ENCODE measurements at places on chromosomes 13 and 19.

- no peak for DNase-seq
Measured at GRCh38 chr19:755063-755462, 4.2 kb downstream of the MISP start.

GRCh38 chr13:23160638-23161480, 19.9 kb upstream of the SGCG start:
- no peak for DNase-seq

DNA sequence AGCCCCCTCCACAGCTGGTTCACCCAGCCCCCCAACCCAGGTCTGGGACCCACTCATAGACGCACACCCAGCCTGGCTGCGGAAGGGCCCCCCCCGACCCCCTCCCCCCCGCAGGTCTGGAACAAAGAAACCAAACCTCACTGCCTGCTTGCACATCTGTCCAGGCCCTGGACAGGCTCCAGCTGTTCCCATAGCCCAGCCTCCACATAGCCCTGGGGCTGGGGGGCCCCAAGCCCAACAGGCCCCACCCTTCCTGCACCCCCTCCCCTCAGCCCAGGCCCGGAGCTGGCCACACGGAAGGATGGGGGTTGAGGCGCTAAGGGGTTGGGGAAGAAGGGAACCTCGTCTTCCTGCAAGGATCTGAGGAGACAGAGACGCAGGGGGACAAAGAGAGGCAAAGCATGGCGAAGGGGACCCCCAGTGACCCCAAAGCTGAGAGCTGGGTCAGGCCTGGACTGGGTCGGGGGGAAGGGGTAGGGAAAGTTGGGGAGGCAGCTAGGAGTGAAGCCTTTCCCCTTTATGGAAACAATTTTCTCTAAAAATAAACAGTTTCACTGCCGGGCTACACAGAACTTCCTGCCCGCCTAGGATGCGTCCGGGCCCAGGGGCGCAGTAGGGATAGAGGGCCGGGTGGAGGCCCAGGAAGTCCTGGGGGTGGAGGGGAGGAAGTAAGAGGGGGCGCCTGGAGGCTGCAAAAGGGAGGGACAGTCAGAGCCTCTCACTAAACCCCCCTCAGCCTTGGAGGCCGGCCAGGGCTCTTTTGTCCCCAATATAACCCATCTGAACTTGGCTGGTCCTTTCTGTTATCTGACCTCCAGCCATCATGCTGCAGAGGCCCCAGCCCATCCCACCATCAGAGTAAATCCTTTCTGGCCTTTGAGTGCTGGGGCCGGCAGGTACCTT, 2.4 kb downstream of the KANK2 start:
- no peak for DNase-seq

DNA sequence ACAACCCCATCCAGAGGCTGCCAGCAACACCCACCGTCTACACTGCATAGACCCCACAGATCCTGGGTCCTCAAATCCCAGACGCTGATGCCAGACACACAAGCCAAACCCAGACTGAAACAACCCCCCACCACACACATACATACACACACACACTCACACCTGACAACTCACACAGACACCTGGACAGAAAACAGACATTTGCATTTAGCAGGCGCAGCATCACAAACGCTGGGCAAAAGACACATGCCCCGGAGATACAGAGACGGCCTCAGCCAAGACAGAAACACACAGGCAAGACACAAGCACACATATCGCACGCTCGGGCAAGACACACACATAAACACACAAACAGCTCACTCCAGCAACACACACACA, 1.3 kb downstream of the BBC3 start:
- DNase-seq: no peak

DNA sequence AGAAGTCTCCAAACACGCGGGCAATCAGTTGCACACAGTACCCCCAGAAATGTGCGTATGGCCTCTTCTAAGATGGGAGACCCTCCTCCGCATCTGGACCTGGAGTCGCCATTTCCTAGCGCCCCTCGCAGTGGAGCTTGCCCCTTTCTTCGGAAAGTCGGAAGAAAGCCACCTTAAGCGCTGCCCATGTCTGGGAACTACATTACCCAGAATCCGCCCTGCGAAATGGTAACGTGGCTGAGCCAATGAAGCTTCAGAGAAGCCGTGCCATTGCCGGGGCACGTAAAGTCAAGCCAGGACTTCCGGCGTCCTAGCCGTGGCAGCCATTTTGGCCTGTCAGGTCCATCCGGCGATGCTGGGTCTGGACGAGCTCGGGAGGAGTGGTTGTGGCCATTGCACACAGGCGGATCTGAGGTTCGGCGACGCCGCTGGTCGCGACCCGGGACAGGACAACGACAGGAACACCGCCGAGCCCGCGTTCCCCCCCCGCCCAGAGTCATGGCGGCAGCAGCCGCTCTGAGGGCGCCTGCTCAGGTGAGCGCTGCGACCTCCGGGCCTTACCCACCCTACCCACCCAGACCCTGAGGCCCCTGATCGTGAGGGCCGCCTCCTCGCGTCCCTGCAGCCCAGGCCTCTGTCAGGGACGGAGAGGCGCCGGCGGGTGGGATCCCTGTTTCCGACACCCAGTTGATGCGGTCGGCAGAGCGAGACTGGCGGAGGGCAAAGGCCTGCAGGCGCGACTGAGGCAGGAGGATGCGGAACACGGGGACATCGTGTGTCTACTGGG, at the start of gene ZNF586:
ZNF586 (plus strand) TSS at position 332 of the 787 bp plus-strand sequence; CDS start at position 499, 167 bp downstream.
- DNase-seq: peak; percentile 94

DNA sequence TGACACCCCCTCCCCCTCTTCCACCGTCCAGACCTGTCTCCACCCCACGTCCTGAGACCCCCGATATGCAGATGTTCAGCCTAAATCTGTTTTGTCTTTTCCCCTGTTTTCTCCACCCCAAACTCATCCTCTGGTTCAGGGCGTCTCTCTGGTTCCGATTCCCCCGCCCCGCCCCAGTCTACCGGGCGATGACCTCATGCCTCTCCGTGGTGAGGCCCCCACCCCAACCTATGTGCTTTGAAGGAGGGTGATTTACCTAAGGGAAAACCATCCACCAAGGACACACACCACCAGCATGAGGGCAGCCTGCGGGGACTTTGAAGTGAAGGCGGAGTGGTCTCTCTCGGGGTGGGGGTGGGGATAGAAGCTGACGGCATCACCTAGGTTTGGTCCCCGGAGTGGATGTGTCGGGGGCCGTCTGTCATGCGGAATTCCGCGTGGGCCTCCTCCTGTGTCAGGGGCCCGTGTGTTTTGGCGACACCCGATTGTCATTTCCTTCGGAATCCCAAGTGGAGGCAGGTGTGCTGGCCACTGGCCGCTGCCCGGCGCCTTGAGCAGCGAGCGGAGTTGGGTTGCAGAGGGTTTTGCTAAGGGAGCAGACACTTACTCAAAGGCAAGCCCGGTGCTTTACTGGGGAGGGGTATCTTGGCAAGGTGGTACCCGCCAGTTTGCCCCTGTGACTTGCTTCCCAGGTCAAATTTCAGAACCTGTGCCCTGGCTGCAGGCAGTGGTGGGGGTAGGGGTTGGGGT, 1.4 kb downstream of the FZR1 start:
- no peak for DNase-seq

DNA sequence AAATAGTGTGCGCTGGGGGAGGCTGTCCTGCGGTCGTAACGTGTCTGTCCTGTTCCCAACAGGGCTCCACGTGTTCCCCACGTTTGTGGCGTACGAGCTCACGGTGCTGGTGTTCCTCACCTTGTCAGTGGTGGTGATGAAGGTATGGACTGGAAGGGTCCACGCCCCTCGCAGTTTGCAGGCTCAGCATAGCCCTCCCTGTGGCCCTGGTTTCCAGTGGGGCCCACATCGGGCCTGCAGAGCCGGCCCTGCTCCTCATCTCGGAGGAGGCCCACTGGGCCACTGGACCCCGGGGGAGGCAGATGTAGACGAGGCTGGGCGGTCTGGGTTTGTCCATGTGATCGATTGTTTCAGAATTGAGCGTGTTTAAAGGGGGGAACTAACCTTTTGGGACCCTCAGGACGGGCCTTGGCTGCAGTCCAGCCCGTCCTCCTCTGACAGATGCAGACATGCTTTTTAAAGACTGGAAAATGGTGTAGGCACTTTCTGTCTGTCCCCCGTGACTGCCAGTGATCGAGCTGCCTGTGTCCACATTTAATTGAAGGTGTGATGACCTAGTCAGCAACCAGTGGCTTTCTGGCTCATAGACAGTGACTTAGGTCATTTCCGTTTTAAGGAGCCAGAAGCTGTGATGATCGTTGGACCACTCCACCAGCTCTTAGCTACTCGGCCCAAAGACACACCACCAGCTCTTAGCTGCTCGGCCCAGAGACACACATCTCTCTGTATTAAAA, 37.1 kb upstream of the TFDP1 start:
- no peak for DNase-seq

DNA sequence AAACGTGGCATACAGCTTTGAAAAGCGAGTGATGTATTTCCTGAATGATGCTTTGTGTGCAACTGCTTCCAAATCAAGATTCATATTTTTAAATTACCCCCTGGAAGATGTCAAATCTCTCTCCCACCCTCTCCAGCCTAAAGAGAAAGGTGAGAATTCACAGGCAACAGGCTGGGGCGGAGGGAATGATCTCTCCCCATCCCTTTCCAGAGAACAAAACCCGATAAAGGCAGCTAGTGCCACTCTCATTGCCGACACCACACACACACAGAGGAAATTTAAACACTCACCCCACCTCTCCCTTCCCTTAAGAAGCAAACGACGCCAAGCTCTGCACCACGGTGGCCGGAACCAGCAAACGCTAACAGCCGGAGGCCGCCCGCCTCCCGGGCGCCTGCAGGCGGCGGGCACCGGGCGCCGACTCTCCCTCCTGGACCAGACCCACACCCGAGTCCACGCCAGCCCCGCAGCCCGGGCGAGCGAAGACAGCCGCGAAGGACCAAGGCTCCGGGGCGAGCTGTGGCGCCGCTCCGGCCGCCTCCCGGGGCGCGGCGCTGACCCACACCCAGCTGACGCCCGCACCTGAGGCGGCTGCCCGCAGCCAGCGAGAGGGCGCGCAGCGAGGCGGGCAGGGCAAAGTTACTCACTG, 477 bp downstream of the LNX2 start:
- no peak for DNase-seq

DNA sequence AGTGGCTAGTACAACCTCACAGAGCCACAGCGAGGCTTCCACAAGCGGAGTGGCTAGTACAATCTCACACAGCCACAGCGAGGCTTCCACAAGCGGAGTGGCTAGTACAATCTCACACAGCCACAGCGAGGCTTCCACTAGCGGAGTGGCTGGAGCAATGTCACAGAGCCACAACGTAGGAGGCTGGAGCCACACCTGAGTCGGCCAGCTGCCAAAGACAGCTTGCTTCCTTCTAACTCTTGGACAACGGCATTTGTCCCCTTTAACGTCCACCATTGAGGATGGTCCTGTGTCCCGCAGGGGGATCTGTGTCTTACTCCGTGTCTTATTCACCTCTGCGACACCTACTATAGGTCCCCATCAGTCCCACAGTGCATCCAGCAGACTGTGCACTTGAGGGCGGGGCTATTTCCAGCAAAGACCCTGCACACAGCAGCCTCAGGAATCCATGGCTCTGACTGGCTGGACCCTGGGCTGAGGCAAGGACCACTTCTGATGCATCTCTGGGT, 3.7 kb downstream of the ZNF787 start:
- no peak for DNase-seq

DNA sequence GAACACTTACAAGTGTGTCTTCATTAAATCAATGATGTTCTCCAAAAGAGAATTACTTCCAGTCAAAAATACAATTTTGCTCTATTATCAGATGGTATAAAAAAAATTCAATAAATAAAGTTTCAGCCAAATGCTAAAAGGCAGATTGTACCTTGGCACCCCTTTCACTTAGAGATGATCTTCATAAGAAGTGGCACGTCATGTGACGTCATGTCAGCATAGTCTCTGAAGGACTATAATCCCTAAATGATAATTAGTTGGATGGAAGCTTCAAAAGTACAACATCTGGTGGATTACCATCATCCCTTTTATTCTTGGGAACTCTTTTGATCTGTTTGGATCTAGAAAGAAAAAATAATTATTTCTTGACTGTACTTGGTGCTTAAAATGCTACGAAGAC, 335.5 kb upstream of the EDNRB start:
- no peak for DNase-seq

GRCh38 chr19:13610039-13610691, 103.9 kb upstream of the CACNA1A start:
- no peak for DNase-seq

- no peak for DNase-seq
Measured at GRCh38 chr19:54026656-54027055, 35.2 kb downstream of the CACNG6 start.

DNA sequence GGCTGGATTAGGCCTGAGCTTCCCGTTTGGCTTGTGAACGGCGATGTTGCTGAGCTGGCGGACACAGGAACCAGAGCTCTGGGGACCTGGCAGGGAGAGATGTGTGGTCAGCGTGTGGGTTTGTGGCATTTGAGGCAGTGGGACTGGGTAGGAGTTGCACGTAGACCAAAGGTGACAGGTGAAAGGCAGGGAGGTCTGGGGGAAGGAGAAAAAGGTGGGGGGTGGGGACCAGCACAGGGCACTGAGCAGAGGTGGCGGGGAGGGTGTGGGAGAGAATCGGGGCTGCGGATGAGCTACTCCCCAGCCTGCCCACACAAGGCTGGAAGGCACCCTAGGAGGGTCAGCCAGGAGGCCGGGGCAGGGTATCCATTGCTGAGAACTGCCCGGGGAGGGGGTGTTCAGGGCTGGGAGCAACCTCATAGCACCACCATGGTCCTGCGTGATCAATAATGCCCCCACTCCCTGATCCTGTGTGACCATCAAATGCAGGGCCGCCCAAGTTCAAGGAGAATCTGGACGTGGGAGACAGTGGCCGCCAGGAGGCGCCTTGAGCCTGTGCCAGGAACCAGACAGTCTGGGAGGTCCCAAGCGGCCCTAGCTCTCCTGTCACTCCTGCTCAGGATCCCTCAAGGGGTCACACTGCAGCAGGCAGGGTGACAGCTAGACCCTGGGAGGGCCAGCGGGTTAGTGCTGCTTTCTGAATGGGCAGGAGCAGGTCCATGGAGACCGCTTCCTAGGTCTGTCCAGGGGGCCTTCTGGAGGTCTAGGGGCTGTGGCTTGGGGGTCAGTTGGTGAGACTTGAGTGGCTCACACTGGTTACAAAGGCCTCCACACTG, 12.8 kb upstream of the SELENOW start:
- no peak for DNase-seq

- DNase-seq: no peak
Measured at GRCh38 chr19:4369888-4370260, 26.5 kb downstream of the MPND start.

DNA sequence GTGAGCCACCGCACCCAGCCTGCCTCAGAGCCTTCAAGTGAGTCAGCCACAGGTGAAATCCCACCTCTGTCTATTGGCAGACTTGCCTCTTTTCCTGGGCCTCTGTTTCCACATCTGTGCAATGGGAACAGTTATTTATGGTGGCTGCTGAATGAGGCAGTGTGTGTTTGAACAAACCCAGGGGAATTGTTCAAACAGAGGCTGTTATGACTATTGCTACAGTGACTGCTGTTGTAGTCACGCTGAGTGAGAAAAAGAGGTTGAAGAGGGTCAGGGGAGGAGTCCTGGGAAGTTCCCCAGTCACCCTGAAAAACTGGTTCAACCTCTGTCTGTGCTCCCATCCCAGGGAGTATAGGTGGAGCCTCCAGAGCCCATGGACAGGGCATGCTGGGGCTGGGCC, at the start of gene CEACAM19:
CEACAM19 (plus strand) TSS at position 83 of the 400 bp plus-strand sequence. CDS start 450 bp downstream, outside the sequence.
- DNase-seq: no peak

Data from D721Med (cell line).